OCI-LY7 (cell line): ENCODE measurements at places on chromosomes 13 and 19. TPM values are rescaled to one million over a fixed set of nuclear protein-coding genes. Genes with fewer than 3 reads are reported as not detected.

The MIA gene
- total RNA-seq = not detected in 2 replicates

DNA sequence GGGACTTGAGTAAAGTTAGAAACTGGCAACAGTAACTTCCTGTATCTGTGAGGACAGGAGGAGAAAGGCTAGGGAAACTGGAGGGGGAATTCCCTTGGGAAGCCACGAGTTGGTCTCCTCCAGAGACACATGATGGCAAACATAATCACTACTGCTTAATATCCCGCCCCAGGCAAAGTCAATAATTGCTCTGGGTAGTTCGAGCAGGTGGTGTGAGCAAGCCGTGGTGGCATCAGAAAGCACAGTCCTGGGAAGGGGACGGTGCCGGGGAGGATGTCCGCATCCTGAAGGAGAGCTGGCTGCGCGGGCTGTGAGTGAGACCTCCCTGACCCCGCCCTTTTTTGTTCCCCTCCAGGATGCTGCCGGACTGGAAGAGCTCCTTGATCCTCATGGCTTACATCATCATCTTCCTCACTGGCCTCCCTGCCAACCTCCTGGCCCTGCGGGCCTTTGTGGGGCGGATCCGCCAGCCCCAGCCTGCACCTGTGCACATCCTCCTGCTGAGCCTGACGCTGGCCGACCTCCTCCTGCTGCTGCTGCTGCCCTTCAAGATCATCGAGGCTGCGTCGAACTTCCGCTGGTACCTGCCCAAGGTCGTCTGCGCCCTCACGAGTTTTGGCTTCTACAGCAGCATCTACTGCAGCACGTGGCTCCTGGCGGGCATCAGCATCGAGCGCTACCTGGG lies 1.4 kb downstream of the FFAR2 start:
- no peak for DNase-seq

DNA sequence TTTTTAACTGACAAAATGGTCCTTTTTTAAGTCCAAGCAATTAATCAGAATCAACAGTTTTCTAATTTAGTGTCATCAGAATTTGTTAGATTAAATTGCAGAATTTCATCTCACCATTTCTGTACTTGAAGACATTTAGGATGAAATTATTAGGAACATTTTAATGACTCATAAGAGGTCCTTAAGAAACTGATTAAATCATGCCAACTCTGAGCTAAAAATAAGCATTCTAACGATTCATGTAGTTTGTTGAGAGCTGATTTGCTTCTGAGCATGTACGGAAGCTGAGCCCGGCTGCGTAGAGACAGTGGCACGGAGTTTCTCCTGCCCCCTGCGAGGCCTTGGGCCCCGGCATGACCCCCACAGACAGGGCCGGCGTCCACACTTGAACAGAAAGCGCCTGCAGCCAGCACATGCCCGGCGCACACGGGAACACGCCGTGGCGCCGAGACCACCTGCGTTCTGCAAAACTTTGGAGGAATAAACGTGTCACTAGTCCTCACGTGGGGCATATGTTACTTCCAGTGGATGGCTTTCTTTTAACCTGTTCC lies 89.7 kb upstream of the MCF2L start:
- no peak for DNase-seq

The BEST2 gene
- total RNA-seq = not detected in 2 replicates

DNA sequence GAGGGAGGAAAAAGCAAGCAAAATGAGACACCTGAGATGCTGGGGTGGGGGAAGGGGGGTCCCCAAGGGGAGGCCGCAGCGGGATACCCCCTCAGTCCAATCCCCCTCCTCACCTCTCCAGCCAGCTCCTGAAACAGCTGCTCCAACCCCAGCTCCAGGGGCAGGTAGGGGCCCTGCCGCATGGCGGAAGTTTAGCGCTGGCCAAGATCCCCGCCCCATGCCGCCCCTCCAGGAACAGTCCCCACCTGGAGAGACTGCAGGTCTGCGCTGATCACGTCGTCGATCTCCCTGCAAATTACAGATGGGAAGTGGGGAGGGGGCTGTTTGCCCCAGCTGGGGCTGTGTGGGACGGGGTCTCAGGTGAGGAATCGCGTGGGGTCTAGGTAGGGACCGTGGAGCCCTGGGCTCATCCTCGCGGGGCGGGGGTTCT lies 9.0 kb downstream of the CAPN12 start:
- DNase-seq = peak; percentile 25

DNA sequence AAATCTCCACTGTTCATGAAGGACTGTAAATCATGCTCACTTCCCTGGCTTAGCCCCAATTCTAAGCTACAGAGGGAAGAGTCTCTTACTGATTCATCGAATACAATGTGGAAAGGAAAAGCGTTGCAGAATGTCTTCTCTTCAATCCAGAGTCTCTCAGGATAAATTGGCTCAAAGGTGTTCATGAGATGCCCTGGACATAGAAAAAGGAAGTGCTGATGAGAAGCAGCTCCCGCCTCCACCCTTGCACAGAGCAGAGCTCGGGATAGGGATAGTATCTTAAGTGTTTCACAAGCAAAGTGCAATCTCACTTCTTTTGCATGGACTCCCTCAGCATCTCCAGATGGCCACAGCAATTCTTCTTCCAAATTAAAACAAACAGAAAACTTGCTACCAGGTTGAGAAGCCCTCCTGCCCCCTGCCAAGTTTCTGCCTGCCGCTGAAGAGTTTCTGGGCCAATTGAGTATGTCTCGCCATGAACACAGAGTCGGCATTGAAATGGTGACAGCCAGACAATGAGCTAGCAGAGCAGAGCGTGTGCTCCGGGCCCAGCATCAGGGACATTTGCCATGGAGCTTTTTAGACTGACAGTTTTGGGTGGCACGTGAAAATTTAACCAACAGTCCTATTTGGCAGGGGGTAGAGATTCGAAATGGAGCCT lies 85.7 kb downstream of the C13orf42 start:
- no peak for DNase-seq

DNA sequence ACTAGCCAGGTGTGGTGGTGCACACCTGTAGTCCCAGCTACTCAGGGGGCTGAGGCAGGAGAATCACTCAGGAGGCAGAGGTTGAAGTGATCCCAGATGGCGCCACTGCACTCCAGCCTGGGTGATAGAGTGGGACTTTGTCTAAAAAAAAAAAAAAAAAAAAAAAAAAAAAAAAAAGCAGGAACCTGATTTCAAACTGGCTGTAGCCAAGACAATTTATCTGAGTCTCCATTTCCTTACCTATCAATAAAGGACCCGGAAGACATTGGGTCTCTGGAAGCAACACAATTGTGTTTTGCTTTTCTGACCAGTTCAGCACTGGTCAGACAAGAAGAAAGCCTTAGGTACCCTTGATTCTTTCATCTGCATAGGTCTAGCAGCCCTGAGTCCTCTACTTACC lies 491.0 kb downstream of the TBC1D4 start:
- no peak for DNase-seq
